ENCODE measurements at places on chromosomes 5 and 9. TPM values are rescaled to one million over a fixed set of nuclear protein-coding genes. Genes with fewer than 3 reads are reported as not detected.

DNA sequence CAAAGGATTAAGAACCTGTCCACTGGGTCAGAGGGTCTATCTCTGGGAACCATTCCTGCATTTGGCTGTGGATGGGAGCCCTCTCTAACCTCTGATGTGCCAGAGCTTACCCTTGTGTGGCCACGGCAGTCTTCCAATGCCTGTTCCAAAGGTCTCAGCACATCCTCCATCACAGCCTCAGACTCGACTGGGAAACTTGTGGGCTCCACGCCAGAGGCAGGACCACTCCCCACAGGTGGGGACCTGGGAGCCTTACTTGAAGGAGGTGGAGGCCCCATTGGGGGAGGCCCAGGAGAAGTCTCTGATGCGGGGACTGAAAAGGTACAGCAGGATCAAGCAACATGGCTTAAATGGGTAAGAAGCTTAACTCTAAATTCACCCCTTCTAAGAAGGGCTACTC lies 4.4 kb downstream of the EIF4EBP3 start:
- H3K27ac ChIP-seq: no peak overlapping the region
- no peaks in the 10 kb centered on the region for H3K27me3 ChIP-seq
- H3K4me3 ChIP-seq: no peak overlapping the region
- peaks cover 5% of the 10 kb centered on the region for H3K36me3 ChIP-seq
- H3K4me1 ChIP-seq: peaks cover 24% of the 10 kb centered on the region

GRCh38 chr9:77495834-77496671 lies 152.1 kb downstream of the GNA14 start:
- H3K4me1 ChIP-seq: peaks cover 4% of the 10 kb centered on the region
- peak; percentile 50 for DNase-seq
- H3K36me3 ChIP-seq: no peaks in the 10 kb centered on the region
- H3K4me3 ChIP-seq: no peak overlapping the region

DNA sequence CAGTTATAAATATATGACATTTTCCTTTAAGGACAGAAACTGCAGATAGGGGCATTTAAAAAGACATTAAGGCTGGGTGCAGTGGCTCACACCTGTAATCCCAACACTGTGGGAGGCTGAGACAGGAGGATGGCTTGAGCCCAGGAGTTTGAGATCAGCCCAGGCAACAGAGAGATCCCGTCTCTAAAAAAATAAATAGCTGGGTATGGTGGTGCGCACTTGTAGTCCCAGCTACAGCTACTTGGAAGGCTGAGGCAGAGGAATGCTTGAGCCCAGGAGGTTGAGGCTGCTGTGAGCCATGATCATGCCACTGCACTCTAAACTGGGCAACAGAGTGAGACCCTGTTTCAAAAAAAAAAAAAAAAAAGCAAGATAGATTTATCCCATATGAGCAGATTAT lies 63.6 kb downstream of the CSNK1A1 start:
- no peak for DNase-seq
- peak overlapping the region; percentile 84 for H3K27ac ChIP-seq
- no peaks in the 10 kb centered on the region for H3K36me3 ChIP-seq
- peaks cover 33% of the 10 kb centered on the region for H3K4me1 ChIP-seq
- no peak overlapping the region for H3K4me3 ChIP-seq
- H3K27me3 ChIP-seq: no peaks in the 10 kb centered on the region

GRCh38 chr5:79886925-79887655 lies 104.0 kb downstream of the MTX3 start:
- H3K4me1 ChIP-seq: no peaks in the 10 kb centered on the region
- H3K4me3 ChIP-seq: no peak overlapping the region
- H3K36me3 ChIP-seq: no peaks in the 10 kb centered on the region
- H3K27me3 ChIP-seq: no peaks in the 10 kb centered on the region
- H3K27ac ChIP-seq: no peak overlapping the region

- no peak overlapping the region for H3K4me3 ChIP-seq
- no peaks in the 10 kb centered on the region for H3K27me3 ChIP-seq
- no peaks in the 10 kb centered on the region for H3K36me3 ChIP-seq
- no peak overlapping the region for H3K27ac ChIP-seq
Measured at GRCh38 chr9:22079873-22080341, 70.8 kb upstream of the CDKN2B start.

GRCh38 chr5:132024789-132025402 lies 13.4 kb upstream of the ACSL6 start:
- H3K36me3 ChIP-seq: no peaks in the 10 kb centered on the region
- no peak for DNase-seq
- H3K4me1 ChIP-seq: no peaks in the 10 kb centered on the region
- H3K4me3 ChIP-seq: no peak overlapping the region
- H3K27ac ChIP-seq: no peak overlapping the region

SLC2A6 gene
- 3.4 TPM for total RNA-seq

PRDM9 gene
- total RNA-seq: not detected

DNA sequence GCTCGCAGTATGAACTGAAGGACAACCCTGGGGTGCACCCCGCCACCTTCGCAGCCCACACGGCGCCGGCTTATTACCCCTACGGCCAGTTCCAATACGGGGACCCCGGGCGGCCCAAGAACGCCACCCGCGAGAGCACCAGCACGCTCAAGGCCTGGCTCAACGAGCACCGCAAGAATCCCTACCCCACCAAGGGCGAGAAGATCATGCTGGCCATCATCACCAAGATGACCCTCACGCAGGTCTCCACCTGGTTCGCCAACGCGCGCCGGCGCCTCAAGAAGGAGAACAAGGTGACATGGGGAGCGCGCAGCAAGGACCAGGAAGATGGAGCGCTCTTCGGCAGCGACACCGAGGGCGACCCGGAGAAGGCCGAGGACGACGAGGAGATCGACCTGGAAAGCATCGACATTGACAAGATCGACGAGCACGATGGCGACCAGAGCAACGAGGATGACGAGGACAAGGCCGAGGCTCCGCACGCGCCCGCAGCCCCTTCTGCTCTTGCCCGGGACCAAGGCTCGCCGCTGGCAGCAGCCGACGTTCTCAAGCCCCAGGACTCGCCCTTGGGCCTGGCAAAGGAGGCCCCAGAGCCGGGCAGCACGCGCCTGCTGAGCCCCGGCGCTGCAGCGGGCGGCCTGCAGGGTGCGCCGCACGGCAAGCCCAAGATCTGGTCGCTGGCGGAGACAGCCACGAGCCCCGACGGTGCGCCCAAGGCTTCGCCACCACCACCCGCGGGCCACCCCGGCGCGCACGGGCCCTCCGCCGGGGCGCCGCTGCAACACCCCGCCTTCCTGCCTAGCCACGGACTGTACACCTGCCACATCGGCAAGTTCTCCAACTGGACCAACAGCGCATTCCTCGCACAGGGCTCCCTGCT lies 3.8 kb downstream of the IRX1 start:
- no peak overlapping the region for H3K27ac ChIP-seq
- peaks cover 79% of the 10 kb centered on the region for H3K27me3 ChIP-seq
- no peaks in the 10 kb centered on the region for H3K36me3 ChIP-seq

GRCh38 chr5:116532762-116533525 lies 41.7 kb downstream of the SEMA6A start:
- no peaks in the 10 kb centered on the region for H3K27me3 ChIP-seq
- no peak overlapping the region for H3K4me3 ChIP-seq
- no peak overlapping the region for H3K27ac ChIP-seq
- no peaks in the 10 kb centered on the region for H3K4me1 ChIP-seq
- no peak for DNase-seq

CRB2 gene
- not detected for total RNA-seq

CKMT2 gene
- 9.8 TPM for total RNA-seq

DNA sequence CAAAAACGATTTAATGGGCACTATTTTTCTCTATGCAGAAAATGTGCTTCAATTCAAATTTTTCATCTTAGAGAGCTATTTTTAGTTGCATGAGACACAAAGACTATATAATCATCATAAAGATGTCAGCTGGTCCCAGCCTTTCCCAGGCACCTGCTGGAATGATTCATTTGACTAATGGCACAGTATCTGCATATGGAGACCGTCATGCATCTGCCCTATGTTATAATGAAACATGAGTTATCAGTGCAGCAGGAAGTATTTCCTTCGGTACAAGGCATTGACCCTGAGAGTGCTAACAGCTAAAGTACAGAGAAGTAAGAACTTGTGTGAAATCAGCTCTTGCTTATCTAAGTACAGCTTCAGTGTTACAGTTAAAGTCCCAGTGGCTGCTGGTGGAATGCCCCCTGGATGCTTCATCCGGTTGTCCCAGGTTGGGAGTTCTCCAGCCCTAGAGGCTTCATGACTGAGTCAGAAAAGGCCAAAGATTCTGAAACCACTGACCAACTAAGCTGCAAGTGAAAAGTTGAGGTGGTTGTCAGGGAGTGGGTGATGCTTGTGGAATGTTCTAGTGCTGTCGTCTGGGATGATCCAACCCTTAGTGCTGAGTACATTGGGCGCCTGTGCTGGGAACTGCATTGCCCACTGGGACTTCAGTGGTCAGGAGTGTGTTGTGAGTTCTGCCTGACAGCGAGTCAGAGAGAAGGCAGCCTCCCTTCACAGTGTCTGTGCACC lies 57.2 kb downstream of the MTRR start:
- no peaks in the 10 kb centered on the region for H3K4me1 ChIP-seq
- DNase-seq: no peak
- H3K27me3 ChIP-seq: no peaks in the 10 kb centered on the region
- no peak overlapping the region for H3K4me3 ChIP-seq
- no peaks in the 10 kb centered on the region for H3K36me3 ChIP-seq

VLDLR gene
- total RNA-seq: 8.9 TPM

GRCh38 chr5:113293068-113293974 lies 141.5 kb downstream of the TSSK1B start:
- DNase-seq: peak; percentile 6
- H3K4me1 ChIP-seq: no peaks in the 10 kb centered on the region
- peak overlapping the region; percentile 83 for H3K27ac ChIP-seq
- H3K4me3 ChIP-seq: peak overlapping the region; percentile 69
- H3K27me3 ChIP-seq: no peaks in the 10 kb centered on the region

PLPP7 gene
- total RNA-seq: 32.5 TPM

DNA sequence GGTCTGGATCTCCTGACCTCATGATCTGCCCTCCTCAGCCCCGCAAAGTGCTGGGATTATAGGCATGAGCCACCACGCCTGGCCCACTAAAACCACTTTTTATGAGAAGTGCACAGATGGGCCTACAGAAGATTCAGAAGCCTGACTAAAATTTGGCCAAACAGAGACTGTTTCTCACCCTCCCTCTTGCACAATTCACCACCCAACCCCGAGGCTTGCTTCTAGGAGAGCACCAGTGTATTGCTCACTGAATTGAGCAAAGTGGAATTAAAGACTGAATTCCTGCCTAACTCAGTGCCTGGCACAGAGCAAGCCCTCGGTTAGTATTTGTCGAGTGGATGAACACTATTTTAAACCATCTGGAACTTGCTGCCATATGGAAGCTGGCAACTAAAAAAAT lies 3.4 kb upstream of the DCTN4 start:
- no peak overlapping the region for H3K4me3 ChIP-seq
- no peaks in the 10 kb centered on the region for H3K27me3 ChIP-seq
- peaks cover 3% of the 10 kb centered on the region for H3K4me1 ChIP-seq
- no peak for DNase-seq
- H3K27ac ChIP-seq: no peak overlapping the region

GRCh38 chr5:38931731-38932130 lies 85.9 kb downstream of the OSMR start:
- no peaks in the 10 kb centered on the region for H3K4me1 ChIP-seq
- H3K27me3 ChIP-seq: no peaks in the 10 kb centered on the region
- no peak overlapping the region for H3K4me3 ChIP-seq
- H3K36me3 ChIP-seq: peaks cover 5% of the 10 kb centered on the region
- DNase-seq: no peak
- no peak overlapping the region for H3K27ac ChIP-seq

- DNase-seq: no peak
- no peak overlapping the region for H3K4me3 ChIP-seq
- no peaks in the 10 kb centered on the region for H3K4me1 ChIP-seq
- H3K27me3 ChIP-seq: peaks cover 2% of the 10 kb centered on the region
- H3K36me3 ChIP-seq: no peaks in the 10 kb centered on the region
- H3K27ac ChIP-seq: no peak overlapping the region
Measured at GRCh38 chr5:174317256-174317894, 271.9 kb downstream of the NSG2 start.

GRCh38 chr5:106076655-106077054 lies 1594.1 kb downstream of the EFNA5 start:
- H3K4me1 ChIP-seq: no peaks in the 10 kb centered on the region
- no peak overlapping the region for H3K27ac ChIP-seq
- no peak overlapping the region for H3K4me3 ChIP-seq
- DNase-seq: no peak

STPG3 gene
- total RNA-seq: 4.2 TPM

DNA sequence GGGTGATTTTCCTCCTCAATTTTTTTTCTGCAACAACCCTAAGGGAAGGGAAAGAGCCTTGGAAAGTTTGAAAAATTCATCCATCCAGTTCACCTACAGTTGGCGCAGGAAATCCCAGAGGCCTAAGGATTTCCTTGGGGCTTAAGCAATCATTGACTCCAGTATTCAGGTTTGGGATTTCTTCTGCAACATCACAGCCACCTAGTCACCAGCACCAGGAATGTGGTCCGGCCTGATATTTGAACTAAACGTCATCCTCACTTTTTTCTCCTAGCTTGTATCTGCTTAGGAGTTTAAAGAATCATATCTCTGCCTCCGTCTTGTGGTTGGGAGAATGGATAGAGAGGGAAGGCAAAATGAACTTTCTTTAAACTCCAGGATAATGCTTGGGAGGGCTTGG lies 20.2 kb upstream of the TLE4 start:
- H3K4me1 ChIP-seq: no peaks in the 10 kb centered on the region
- H3K27me3 ChIP-seq: no peaks in the 10 kb centered on the region
- no peak overlapping the region for H3K4me3 ChIP-seq
- H3K36me3 ChIP-seq: no peaks in the 10 kb centered on the region

BRD3 gene
- total RNA-seq: 44.3 TPM

- no peak overlapping the region for H3K4me3 ChIP-seq
- H3K4me1 ChIP-seq: peaks cover 4% of the 10 kb centered on the region
- no peaks in the 10 kb centered on the region for H3K27me3 ChIP-seq
- no peaks in the 10 kb centered on the region for H3K36me3 ChIP-seq
Measured at GRCh38 chr5:124259017-124259416, 487.4 kb downstream of the ZNF608 start.

ADAMTS13 gene
- 2.8 TPM for total RNA-seq

AGXT2 gene
- total RNA-seq: not detected

DNA sequence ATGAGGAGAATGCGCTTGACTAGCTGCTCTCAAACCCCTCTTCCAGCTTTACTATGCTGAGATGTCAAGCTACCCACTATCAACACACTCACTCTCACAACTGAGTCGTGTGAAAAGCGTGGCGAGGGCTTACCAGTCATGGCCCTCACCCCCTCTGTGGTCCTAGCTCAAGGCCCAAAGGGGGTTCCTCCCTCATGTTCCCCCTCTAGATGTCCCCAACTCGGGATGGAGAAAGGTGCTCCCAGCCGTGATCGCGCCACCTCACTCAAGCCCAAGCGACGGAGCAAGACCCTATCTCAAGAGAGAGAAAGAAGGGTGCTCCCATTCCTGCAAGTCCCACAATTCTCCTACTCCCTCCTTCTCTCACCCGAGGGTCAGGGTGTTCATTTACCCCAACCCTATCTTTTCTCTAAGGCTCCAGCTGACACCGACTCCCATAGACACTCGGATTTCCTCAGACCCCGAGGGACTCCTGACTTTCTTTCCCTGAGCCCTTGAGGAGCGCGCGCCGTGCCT lies 559 bp downstream of the SLC38A9 start:
- peak overlapping the region; percentile 12 for H3K27ac ChIP-seq
- no peaks in the 10 kb centered on the region for H3K27me3 ChIP-seq
- peak overlapping the region; percentile 81 for H3K4me3 ChIP-seq
- no peak for DNase-seq
- no peaks in the 10 kb centered on the region for H3K36me3 ChIP-seq

PCDHGC3 gene
- total RNA-seq: 27.6 TPM

All from prostate gland (tissue), 2 donors.